ENCODE measurements at places on chromosomes 7 and 10. TPM values are rescaled to one million over a fixed set of nuclear protein-coding genes. Genes with fewer than 3 reads are reported as not detected.

CLCN1 gene
- total RNA-seq: not detected

ZNF488 gene
- 0.96 TPM for total RNA-seq

TMEM139 gene
- 0.72 TPM for total RNA-seq

GSTO2 gene
- 1.2 TPM for total RNA-seq

SLC12A9 gene
- 20.7 TPM for total RNA-seq

PRLHR gene
- total RNA-seq: 1.4 TPM

TRPV6 gene
- total RNA-seq: 2.6 TPM

CCDC3 gene
- total RNA-seq: 56.8 TPM

DNAH11 gene
- total RNA-seq: 11.1 TPM
